NCI-H774 (cell line): ENCODE measurements at places on chromosomes 1 and 21.

- DNase-seq: no peak
These were observed 2.3 kb downstream of the ECE1 start for GRCh38 chr1:21287905-21288514.

DNA sequence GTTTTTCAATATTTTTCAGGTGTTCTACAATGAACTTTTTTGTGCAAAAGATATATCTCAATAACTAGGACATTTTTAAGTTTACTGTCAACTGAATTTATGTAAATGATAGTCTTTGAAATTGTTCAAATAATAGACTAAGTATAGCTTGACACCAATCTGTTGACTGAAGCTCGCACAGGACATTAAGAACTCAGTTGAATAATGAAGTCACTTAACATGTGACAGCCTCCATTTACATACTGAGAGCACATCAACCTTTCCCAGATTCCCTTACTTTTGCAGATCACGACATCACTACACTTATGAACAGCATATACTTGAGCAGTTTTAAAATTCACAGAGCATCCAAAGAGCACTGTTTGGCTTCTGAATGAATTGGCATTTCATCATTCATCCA is 268.2 kb downstream of the LRRC7 start:
- no peak for DNase-seq

- DNase-seq: no peak
These were observed 61.6 kb downstream of the KIF14 start for GRCh38 chr1:200558866-200559459.

GRCh38 chr21:32279377-32279680 is 480 bp upstream of the MIS18A start:
- DNase-seq: no peak

DNA sequence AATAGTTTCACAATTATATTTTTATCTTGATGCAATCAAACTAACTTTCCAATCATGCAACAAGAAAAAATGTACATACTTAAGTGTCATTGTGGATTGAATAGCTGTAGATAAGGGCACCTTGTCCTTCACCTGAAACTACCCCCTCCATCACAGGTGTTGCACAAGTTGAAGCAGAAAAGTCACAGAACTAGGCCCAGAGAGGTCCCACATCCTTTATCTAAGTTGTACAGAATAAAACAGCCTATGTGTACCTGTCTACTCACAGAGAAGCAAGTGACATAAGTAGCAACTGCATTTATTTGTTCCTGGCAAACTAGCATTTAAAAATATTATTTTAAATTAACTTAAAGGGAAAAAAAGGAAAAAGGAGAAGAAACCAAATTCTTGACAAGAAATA is 256.8 kb downstream of the FAF1 start:
- no peak for DNase-seq

DNA sequence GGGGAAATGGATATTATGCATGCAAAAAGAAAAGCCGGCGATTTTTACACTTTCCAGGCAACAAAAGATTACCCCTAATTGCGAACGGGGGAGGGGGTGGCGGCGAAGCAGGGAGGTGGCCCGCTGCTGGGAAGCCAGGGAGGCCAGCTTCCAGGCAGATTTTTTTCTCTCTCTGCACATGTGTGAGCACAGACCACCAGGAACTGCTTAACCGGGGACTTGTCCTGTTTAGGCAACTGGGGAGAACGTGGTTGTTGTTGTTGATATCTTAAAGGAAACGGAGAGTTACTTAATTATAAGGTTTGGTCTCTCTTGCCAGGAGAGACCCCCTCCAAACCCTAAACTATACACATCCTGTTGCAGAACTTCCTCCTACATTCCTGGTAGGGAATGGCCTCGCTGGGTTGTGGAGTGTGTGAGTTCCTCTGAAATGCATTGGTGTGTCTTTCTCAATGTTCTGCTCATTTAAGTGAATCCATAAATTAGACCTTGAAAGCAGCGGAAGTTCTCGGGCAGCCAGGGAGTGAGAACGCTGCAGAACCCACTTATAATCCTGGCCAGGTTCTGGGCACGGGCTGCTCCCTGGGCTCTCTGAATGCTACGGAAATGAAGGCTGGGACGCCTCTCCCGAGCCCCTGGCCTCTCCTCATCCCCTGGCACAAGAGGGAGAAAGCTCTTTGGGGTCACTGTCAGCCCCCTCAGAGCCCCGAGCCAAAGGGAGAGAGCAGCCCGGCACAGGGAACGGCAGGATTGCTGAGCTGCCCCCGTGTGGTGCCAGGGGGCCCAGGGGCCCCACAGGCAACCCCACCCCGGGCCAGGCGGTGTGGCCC is 250.0 kb downstream of the FOXD2 start:
- DNase-seq: no peak

- DNase-seq: no peak
These were observed 34.8 kb upstream of the DISP3 start for GRCh38 chr1:11443961-11444658.

- DNase-seq: no peak
These were observed 278.8 kb downstream of the AMY1C start for GRCh38 chr1:104028416-104029035.

GRCh38 chr1:27136236-27136551 is 18.7 kb downstream of the SLC9A1 start:
- DNase-seq: no peak

DNA sequence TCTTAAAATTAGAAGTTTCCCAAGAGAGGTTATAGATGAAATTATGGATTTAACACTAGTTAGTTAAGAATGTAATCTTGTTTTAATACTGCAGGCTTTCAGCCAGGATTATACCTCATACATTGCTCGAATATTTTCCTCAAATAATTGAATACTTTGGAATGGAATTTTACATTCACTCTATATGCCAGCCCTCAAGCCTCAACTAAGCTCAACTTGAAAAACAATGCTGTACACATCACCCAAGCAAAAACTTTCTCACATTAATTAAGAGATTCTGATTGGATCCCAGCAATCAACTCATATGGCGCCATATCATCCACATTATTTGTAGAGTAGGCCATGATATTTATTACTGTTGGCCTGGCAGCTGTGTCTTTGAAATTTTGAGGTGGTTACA is 710.7 kb upstream of the ADAMTS5 start:
- no peak for DNase-seq

GRCh38 chr1:34419663-34420136 is 243.0 kb downstream of the C1orf94 start:
- no peak for DNase-seq

DNA sequence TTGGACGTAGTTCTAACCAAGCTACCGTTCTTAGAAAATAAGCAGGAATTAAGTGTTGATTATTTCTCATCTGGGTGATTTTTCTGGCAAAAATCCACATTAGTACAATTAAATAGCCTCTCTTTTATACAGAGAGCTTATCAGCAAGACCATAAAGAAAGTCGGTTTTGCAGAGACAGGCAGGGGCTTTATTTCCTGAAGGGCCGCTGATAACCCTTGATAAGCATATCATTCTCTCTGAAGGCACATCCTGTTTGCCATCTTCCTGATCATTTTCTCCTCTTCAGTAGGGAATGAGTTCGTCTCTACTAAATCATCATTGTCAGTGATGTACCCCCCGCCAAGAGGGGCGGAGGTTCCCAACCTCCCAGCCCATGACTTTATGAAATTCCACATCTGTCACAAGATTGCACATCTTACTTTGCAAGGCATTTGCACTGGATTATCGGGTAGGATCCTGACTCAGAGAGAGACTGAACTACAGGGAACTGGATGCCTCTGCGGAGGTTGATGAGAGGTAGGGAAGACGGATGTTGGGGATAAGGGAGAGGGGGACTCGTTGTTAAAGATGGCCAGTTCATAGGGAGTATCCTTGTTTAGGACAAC is 115.7 kb downstream of the KCNJ6 start:
- no peak for DNase-seq

DNA sequence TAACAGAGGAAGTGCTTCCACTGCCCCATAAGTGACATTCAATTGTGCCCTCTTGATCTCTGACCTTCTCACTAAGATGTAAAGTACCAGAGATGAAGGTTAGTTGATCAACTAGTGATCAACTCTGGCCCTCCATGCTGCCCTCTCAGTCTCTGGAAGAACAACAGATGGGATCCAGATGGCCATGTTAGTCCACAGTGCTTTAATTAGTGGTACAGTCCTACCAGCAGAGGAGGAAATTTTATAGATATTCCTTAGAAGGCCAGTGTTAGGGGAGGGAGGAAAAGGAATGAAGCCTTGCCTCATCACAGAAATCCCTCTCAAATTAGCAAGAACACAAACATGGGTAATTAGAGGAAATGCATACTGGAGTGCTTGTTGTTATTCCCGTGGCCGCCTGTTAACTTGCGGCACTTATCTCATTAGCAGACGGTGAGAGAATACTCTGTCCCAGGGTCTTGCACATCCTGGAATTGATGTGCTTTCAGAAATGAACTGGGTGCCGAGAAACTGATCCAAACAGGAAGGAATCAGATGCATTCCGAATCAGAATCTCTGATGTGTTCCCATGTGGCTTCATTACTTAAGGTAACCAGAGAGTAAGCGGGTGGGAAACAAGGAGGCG is 91.1 kb upstream of the RGS4 start:
- no peak for DNase-seq

DNA sequence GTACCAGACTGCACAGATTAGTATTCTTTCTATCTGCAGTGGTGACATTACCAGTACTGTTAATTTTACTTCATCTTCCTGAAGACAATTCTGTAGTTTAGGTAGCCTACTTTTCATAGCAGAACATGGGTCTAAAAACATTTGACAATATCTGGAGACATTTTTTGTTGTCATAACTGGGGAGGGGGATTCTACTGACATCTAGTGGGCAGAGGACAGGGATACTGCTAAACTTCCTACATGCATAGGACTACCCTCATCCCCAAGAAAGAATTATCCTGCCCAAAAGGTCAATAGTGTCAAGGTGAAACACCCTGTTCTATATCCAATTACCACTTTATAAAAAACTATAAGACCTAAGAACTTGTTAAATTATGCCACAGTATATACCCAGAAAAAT is 3.4 kb upstream of the ARHGAP29 start:
- DNase-seq: no peak

DNA sequence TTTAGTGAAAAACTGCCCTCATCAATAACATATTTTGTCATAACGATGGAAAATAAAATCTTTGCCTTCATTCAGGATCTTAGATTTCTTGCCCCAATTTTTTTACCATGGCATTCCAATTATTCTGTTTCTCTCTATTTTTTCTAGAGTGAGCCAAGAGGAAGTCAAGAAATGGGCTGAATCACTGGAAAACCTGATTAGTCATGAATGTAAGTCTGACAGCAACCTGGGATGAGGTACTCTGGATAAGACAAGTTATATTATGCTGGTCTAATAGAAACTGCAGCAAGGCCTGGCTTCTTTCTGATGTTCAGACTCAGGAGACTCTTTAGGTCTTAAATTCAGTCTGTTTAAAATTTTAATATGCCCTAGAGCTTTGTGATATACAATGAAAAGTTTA is 3.5 kb downstream of the RGS4 start:
- no peak for DNase-seq

- DNase-seq: no peak
These were observed 5.0 kb downstream of the PLPPR4 start for GRCh38 chr1:99269321-99269720.

- DNase-seq: no peak
These were observed 176.2 kb downstream of the IGSF21 start for GRCh38 chr1:18283601-18284385.

DNA sequence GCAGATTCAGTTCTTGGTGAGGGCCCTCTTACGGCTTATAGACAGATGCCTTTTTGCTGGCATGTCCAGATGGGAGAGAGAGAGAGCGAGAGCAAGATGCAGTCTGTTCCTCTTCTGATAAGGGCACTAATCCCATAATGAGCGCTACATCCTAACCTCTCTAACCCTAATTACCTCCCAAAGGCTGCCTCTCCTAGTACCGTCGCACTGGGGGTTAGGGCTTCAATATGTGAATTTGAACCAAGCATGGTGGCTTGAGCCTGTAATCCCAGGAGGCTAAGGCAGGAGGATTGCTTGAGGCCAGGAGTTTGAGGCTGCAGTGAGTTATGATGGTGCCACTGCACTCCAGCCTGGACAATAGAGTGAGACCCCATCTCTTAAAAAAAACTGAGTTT is 10.5 kb upstream of the SDE2 start:
- DNase-seq: no peak

- DNase-seq: no peak
These were observed 7.5 kb upstream of the ASH1L start for GRCh38 chr1:155569988-155570592.

GRCh38 chr1:91736146-91736714 is 149.7 kb downstream of the TGFBR3 start:
- DNase-seq: no peak

GRCh38 chr1:96292141-96292540 is 429.4 kb upstream of the PTBP2 start:
- DNase-seq: no peak

DNA sequence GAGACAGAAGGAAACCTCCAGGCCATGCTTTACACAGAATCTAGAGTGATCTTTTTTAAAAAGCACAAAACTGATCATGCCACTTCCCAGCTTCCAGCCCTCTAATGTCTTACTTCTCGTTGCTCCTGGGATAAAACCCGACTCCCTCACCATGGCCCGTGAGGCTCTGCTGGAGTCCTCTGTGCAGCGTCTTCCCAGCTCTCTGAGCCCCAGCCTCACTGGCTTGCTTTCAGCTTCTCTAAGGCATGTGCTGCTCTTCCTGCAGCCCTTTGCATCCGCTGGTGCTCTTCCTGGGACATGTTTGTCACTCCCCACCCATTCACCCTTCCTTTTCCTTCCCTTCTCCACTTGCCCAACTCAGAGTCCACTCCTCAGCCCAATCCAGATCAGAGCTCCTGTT is 184.1 kb downstream of the AK5 start:
- DNase-seq: no peak

- DNase-seq: no peak
These were observed 624.3 kb upstream of the BRINP3 start for GRCh38 chr1:191101960-191102359.
